ENCODE measurements at places on chromosomes 3 and 15. TPM values are rescaled to one million over a fixed set of nuclear protein-coding genes. Genes with fewer than 3 reads are reported as not detected.
A peak's percentile ranks its signal among the peaks of the same experiment; 100 is the strongest.

GRCh38 chr15:93527374-93528050, 438.5 kb upstream of the RGMA start:
- DNase-seq = no peak

DNA sequence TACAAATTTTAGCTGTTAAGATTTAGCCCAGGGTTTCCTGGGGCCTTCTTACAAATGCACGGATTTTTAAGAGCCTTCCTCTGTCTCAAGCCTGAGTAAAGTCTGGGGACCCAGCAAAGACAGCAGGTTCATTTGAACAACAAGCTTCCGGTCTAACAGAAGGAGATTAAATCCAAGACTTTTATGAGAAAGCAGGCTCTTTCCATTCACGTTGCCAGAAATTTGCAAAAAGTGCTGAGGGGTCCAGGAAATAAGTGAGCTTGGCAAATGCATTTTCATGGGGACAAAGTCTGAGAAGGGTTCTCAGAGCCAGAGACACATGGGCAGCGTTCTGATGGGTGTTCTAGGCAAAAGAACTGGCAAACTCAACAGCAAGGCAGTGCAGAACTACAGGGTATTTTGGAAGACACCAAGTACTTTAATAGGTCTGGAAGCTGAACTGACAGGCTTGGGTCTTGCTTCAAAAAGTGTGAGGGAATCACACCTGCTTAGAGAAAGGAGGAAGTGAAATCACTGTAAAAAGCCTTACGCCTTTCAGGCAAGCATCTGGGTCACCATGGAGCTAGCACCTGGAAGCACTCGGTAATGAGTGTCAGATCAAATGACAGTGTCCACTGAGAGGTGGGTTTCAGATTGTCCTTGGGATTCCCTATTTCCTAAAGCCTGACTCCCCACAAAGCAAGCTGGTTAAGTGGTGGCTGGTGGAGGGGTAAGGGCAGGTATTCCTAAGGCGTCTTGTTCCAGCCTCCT, 115.8 kb upstream of the ARHGEF3 start:
- no peak for DNase-seq

- DNase-seq = no peak
Observed at GRCh38 chr3:16189201-16189600, 14.7 kb downstream of the GALNT15 start.

DNA sequence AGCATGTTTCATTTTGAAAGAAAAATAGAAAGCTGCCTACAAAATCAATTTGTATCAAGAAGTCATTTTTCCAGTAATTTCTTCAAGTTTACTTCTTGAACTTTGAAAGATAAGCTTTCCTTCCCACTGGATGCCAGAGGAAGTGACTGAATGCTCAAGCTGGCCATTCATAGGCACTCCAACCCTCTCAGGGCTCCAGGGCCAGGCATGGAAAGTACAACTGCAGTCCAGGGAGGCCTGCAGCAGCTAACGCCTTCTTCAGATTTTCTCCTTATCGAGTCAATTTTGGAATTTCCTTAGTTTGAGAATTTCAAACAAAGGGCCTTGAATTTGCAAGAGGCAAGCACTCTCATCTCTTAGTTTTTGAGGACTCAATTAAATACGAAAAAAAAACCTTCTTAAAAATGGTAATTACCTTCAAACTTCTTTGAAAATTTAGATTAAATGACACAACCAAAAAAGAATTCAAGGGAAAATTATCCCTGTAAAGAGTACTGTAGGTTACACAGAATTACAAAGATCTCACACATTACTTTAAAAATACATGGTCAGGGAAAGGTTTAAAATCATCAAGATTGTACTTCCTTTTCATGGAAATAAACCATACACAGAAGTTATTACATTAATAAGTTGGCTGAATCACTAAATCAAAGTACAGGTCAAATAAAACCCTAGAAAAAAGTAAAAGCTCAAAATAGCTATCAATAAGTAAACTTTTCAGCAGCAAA, 2.5 kb downstream of the UBP1 start:
- DNase-seq = no peak

DNA sequence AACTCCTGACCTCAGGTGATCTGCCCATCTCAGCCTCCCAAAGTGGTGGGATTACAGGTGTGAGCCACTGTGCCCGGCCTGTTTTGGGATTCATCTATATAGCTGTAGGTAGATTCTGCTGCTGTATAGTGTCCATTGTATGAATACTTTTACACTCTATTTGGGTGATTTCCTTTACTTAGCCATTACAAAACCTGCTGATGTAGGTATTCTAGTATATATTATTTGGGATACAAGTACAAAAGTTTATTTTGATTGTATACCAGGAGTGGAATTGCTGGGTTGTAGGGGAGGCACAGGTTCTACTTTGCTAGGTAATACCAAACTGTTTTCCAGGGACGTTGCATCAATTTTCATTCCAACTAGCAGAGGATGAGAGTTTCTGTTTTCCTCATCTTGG, 9.5 kb upstream of the OXSR1 start:
- DNase-seq = no peak

DNA sequence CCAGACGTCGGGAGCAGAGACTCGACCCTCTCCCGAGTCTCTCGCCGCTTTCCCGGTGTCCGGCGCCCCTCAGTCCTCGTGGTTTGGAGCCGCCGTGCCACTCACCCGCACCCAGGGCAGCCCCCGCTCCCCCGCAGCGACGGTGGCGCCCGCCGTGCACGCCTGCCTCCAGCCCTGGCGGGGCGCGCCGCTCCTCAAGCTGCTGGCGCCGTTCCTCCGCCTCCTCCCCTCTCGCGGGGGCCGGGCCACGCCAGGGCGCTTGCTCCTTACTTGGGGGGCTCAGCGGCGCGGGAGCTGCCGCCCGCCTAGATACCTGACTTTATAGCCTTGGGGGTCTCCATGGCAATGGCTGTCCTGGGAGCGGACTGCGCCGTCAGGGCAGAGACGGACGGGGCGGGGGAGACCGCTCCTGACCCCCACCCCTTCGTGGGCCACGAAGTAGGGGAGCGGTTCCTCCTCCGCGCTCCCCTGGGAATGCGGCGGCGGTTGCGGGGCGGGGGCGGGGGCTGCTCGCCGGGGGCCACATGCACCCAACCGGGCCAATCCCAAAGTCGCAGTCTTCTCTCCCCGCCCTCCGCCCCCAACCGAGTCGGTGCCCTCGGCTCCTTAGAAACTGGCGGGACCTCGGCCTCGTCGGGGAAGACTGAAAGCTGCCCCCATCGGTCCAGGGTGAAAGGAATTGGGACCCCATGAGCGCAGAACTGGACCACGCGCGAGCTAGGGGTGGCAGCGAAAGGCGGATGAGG, at the start of gene ANKRD63:
Gene ANKRD63, minus strand, starts transcription at position 196 of the 746 bp plus-strand sequence. CDS start 478 bp downstream, outside the sequence.
- no peak for DNase-seq

DNA sequence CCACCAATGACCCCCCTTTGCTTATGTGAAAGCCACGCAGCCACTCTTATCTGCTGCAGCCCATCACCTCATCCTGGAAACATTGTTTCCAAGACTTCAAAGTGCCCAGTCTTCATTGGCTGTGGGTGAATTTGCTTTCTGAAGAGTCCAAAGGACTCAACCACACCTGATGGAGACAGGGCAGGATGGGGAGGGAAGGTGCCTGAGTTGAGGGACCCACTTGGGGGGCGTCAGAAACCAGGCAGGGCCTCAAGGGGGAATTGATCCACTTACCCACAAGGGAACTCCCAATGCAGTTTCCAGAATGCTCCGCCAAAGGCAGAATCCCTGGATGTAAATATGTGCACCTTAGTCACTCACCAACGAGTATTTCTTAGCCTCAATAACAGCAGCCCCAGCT, 147.9 kb upstream of the ATP2B2 start:
- DNase-seq = no peak

- no peak for DNase-seq
Observed at GRCh38 chr3:168091302-168091858, 4.3 kb downstream of the GOLIM4 start.

- DNase-seq = no peak
Observed at GRCh38 chr3:18758047-18758704, 333.0 kb upstream of the SATB1 start.

DNA sequence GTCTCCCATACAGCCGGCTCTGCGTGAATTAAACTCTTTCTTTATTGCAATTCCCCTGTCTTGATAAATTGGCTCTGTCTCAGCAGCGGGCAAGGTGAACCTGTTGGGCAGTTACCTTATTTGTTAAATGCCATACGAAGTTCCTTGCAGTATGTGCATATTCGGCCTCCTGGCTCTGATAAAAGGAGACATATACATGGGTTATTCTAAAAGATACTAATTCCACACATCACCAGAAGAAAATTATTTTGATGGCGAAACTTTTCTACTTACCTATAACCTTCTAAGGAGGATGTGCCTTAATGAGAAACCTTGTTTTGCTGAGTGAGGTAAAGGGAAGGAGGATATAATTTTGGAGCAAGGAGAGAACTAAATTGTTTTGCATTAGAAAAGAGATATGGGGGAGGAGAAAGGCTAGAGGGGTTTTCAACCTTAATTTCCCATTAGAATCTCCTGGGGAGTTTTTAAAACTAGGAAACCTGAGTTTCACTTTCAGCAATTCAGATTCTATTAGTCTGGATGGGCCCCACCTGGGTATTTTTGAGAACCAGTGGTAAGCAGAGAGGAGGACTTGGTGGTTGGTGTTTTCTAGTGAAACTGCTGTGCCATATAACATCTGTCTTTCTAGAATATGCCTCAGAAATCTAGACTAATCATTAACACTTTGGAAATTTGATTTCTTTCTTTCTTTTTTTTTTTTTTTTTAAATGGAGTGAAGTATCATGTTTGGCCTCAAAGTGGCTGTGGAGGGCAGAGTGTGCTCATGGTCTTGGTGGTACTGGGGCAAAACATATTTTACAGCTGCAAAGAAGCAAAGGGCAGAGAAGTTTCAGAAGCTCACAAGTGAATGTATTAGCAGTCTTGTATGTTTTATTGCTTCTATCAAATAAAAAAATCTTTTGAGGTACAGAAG, 23.0 kb downstream of the NANOGP8 start:
- DNase-seq = no peak

DNA sequence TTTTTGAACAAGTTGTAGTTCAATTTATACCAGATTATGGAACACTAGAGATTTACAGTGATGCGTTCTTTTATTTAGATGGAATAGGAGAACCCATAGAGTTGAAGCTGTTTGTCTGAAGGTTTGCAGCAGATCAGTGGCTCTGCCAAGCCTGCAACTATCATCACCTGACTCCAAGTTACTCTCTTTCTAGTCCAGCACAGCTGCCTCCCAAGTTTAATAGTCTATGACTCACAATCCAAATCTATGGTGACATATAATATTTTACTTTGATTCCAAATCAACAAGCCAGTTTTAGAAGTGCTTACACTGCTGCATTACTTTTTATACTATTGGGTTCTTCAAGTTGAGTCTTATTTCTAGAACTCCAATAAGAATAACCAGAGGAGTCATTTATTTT, 400.4 kb downstream of the LPP start:
- DNase-seq = no peak

GRCh38 chr3:15934389-15935195, 136.8 kb upstream of the ANKRD28 start:
- DNase-seq = no peak

DNA sequence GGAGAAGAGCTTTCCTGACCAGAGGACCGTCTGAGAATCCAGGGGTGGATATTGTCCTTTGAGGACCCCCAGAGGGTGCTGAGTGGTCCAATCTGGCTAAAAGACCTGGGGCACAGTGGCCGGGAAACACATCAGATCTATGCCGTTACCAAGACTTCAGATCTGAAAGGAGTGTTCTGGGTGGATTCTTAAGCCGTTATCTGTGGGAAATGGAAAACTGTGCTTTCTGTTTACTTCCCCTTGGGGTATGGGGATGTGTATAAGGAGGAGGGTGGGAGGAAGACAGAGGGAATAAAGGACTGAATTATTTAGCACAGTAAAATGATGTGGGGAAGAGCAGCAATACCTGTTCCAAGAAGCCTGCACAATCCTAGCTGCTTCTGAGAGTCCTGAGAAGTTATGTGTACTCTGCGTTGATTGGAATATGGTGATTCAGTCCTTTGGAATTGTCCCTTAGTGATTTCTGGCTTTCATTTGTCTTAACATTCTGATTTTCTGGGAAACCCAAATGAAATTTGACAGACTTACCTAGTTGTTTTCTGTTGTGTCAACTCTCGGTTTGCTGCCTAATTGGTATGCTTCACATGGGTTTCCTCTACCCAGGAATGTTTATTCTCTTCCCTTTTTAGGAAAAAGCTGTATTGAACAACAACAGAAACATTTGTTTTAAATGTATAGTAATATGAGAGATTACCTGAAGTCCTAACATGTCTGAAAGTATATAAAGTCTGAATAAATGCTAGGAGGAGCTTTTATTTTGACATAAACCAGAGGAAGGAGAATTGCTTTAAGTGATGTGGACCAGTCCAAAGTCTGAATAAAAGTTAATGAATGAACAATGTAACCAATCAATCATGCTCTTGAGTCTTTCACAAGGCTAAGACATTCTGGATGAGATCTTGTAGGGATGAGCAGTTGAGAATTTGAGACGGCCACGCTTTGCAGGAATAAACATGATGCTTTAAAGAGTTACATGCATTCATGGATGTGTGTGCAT, 427.1 kb upstream of the C2CD4B start:
- no peak for DNase-seq

DNA sequence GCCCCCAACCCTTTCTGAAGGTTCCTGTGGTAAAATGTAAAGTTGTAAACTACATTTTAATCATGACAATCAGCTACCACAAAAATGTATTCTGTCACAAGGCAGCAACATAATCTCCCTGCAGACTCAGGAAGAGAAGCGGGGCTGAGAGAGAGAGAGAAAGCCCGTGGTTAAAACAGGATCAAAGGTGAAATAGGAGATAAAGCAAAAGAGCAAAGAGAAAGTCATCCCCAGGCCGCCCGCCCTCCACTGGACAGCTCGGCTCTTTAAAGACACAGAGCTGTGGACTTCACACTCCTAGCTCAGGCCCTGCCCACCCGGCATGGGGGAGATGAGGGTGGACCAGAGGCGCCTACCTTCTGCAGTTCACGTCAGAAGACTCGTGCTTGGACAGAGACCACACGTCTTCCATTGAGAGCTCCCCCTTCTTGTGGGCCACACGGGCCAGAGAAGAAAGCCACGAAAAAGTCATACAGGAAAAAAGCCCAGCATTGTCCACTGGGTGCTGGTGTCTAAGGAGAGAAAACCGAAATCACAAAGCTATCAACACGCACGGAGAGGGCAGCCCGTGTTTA, 29.4 kb downstream of the ABCC5 start:
- DNase-seq = no peak

- DNase-seq = peak; percentile 75
Observed at GRCh38 chr3:51671734-51672475, 853 bp downstream of the TEX264 start.

Gene MYRIP
- total RNA-seq = not detected

Gene BDH1
- 57.3 TPM for total RNA-seq

Gene C3orf20
- not detected for total RNA-seq

Gene SPATA12
- total RNA-seq = not detected

Gene TIPIN
- total RNA-seq = 36.3 TPM

Gene CD200R1
- 3.5 TPM for total RNA-seq

Gene NOX5
- 0.23 TPM for total RNA-seq

Gene SLCO2A1
- not detected for total RNA-seq
